Prostate gland (tissue), 2 donors: ENCODE measurements at places on chromosomes 7 and 10. TPM values are rescaled to one million over a fixed set of nuclear protein-coding genes. Genes with fewer than 3 reads are reported as not detected.

DNA sequence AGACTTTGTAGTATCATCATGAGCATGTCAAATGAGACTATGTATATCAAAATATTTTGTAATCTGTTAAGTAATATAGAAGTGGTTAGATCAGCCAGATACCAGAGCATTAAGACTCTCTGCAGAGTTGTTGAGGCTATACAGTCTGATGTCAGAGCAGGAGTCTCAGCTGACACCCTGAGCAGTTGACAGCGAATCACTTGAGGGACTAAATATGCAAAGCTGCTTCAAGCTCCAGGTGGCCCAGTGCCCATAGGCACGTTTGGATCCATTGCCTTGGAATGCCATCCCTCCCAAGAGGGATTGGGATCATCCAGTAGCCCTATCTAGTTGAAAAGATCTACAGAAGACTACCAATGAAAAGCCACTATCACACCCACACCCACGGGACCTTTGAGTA, 210.2 kb downstream of the TAX1BP1 start:
- H3K4me1 ChIP-seq: no peaks in the 10 kb centered on the region
- no peaks in the 10 kb centered on the region for H3K27me3 ChIP-seq
- DNase-seq: no peak
- H3K27ac ChIP-seq: no peak overlapping the region

DNA sequence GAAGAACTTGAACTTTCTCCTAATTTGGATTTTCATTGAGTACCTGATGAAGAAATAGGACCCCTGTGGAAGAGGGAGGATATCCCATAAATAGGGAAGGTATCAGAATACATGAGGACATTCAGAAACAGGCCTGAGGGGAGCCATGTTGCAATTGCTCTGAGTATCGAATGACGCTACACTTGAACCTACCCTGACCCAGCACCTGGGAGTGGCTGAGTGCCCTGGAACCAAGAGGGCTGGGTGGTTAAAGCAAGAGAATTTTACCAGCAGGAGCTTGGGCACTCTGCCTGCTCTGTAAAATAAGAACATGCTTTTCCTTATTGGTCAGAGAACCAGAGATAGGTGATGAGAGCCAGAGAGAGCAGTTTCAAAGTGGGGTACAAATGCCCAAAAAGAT, 7.2 kb downstream of the NEUROD6 start:
- no peak overlapping the region for H3K27ac ChIP-seq
- H3K4me3 ChIP-seq: no peak overlapping the region
- H3K27me3 ChIP-seq: no peaks in the 10 kb centered on the region
- DNase-seq: no peak

- H3K36me3 ChIP-seq: no peaks in the 10 kb centered on the region
- no peak for DNase-seq
- no peak overlapping the region for H3K27ac ChIP-seq
These were observed 232.1 kb downstream of the PTPRN2 start for GRCh38 chr7:158355456-158356065.

DNA sequence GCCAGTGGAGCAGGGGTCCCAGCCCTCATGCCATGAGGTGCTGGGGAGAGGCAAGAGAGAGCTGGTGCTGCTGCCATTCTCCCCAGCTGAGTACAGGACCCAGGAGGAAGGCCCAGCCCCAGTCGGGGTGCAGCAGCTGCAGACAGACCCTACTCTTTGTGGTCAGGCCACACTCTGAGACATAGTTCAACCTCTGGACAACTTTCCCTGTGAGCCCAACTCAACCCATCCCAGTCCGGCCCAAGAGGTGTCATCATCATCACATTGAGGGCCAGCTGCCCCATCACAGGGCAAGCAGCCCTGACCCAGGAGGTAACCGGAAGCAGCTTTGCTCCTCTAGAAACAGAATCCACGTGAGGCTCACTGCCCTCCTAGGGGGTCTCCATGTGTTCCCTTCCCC, 133.8 kb upstream of the KCNMA1 start:
- no peaks in the 10 kb centered on the region for H3K36me3 ChIP-seq

Gene PLCE1
- 3.5 TPM for total RNA-seq

Gene GPNMB
- total RNA-seq: 49.9 TPM

Gene WNT8B
- total RNA-seq: 1.8 TPM

Gene AKR1D1
- total RNA-seq: not detected
